ENCODE measurements at places on chromosomes 4 and X.
A peak's percentile ranks its signal among the peaks of the same experiment; 100 is the strongest.

GRCh38 chrX:9501362-9501761 lies 36.5 kb downstream of the TBL1X start:
- DNase-seq: no peak

GRCh38 chrX:63785708-63786040 lies 660 bp upstream of the ARHGEF9 start:
- DNase-seq: no peak

- peak; percentile 99 for DNase-seq
Observed at GRCh38 chr4:156686120-156686519, 285.5 kb downstream of the PDGFC start.

DNA sequence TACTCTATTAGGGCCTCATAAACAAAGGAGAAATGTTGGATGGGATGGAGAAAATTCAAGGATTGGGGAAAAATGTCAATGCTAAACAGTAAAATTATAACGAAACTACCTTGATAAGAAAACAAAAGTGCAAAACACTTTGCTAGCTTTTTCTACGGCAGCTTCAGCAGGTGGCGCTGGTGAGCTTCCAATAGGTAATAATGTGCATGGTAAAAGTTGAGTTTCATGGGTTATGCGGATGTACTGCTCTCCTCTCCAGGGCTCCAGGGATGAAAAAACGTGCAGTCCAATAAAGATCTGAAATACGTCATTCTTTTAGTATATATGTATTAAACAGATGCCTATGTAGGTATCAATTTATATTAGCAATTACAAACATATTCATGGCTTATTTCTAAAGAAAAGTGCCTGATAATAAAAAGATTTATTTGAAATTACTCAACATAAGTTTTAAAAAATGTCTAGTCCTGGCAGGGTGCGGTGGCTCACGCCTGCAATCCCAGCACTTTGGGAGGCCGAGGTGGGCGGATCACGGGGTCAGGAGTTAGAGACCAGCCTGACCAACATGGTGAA lies 239.6 kb downstream of the GRXCR1 start:
- DNase-seq: no peak

DNA sequence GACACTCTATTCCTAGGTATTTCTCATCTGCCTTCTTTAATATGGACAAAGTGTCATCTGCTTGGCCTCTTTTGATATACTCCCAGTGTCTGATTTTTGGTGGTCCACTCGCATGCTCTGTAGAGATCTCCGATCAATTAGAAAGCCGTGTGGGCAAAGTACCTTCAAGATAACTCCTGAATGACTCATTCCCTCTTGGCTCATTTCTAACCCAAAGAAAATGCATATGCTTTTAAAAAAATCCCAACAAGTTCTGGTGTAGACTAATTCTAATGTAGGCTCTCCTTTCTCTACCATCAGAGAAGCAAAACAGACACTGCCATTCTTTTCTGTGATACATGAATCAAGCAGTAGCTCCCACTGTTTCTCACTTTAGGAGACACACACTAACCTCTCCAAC lies 714.9 kb upstream of the ADGRL3 start:
- no peak for DNase-seq

DNA sequence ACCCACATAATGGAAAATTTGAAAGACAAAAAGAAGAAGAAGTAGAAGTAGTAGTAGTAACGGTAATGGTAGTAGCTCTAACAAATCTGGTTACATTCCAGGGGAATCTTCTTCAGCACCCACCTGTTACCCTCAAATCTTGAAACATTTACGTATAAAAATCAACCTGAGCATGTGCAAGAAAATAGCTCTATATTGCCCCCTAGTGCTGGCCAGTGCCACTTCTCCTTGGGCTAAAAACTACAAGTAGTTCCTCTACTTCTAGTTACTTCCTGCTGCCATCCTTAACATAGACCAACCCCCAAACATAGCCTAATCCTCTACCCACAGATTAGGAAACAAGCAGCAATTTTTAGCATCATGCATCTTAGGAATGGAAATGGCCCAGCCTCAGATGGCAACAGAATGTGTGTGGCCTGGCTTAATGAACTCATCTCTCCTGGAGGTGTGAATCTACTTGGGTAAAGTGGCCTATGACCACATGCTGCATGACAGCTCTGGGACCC lies 3.1 kb downstream of the PDGFC start:
- DNase-seq: peak; percentile 81

- no peak for DNase-seq
Observed at GRCh38 chr4:2155246-2155645, 86.7 kb downstream of the HAUS3 start.

DNA sequence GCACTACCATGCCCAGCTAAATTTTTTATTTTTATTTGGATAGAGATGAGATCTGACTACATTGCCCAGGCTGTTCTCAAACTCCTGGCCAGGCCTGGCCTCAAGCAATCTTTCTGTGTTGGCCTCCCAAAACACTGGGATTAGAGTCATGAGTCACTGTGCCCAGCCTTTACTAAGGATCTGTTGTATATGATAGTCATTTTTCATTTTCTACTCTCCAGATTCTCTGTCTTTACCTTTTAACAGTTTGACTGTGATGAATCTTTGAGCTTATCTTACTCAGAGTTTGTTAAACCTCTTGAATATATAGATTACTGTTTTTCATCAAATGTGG lies 161.8 kb downstream of the FNIP2 start:
- DNase-seq: no peak

DNA sequence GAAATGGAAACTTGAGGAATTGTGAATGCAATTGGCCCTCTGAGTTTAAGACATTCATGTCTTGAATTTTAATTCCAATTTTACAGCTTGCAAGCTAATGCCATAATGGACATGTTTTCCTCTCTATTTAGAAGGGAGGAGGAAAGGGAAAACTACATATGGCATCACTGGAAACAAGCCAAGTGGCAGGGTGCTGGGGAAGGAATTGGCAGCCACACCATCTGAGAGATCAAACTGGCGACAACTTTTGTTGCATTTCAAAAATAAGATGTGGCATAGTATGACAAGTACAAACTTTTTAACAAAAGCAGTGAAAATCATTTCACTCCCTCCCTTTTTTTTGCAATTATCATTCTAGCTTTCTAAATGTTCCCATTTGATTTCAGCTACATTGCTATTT lies 615.6 kb downstream of the CENPC start:
- DNase-seq: no peak

DNA sequence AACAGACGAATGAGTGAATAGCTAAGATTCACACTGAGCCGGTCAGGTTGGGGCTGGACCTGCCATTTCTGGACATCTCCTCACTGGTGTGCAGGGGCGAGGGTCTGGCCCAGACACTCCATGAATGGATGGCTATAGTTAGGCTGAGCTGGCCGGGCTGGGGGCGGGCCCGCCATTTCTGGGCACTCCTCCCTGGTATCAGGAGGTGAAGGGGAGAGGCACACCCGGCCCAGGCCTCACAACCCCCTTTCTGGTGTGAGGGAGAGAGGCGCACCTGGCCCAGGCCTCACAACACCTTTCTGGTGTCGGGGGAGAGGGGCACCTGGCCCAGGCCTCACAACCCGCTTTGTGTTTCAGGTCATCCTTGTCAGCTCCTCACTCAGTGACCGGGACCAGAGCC lies 203.2 kb upstream of the PSAPL1 start:
- no peak for DNase-seq

GRCh38 chrX:100681599-100681998 lies 37.6 kb downstream of the SRPX2 start:
- DNase-seq: no peak

GRCh38 chrX:40420899-40421729 lies 159.7 kb upstream of the ATP6AP2 start:
- no peak for DNase-seq
